ENCODE measurements at places on chromosomes 4 and X. TPM values are rescaled to one million over a fixed set of nuclear protein-coding genes. Genes with fewer than 3 reads are reported as not detected.
A peak's percentile ranks its signal among the peaks of the same experiment; 100 is the strongest.

TMPRSS11B gene
- total RNA-seq, result not detected

- no peak overlapping the region for H3K4me3 ChIP-seq
- DNase-seq, result no peak
- no peaks in the 10 kb centered on the region for H3K27me3 ChIP-seq
- no peaks in the 10 kb centered on the region for H3K4me1 ChIP-seq
- no peaks in the 10 kb centered on the region for H3K36me3 ChIP-seq
- no peak overlapping the region for H3K27ac ChIP-seq
Observed at GRCh38 chrX:56554870-56555269, 8.6 kb upstream of the UBQLN2 start.

DNA sequence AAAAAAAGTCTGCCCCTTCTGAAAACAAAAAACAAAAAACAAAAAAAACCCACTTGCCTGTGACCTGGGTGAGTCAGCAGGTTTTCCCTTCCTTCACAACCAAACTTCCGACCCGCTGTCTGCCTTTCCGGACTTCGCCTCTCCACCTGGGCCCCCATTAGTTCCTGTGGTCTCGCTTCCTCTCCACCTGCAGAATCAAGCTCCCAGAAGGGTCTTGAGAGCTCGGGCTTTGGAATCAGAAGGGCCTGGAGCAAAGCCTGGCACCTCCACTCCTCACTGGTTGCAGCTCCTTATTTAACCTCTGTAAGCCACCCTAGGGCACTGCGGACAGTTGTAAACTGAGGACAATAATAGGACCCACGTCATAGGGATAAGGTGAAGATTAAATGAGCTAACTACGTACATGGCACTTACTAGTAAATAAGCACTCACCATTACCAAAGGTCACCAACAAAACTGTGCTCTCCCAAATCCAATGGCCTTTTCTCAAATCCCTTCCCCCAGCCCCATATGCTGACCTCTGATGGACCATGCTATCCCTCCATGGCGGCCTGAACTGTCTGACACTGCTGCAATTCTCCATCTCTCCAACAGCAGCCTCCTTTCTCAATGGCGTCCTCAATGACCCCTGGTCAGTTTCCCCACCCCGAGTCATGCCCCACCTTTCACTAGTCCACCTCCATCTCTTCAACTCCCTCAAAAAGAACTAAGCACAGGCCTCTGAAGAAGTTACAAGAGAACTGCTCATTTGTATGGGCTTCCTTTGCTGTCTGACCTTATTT, 64.2 kb downstream of the IRF2 start:
- H3K4me3 ChIP-seq, result no peak overlapping the region
- DNase-seq, result no peak
- H3K36me3 ChIP-seq, result peaks cover 9% of the 10 kb centered on the region
- H3K27me3 ChIP-seq, result no peaks in the 10 kb centered on the region
- peaks cover 10% of the 10 kb centered on the region for H3K4me1 ChIP-seq
- no peak overlapping the region for H3K27ac ChIP-seq

BMP3 gene
- total RNA-seq, result 3.3 TPM

- DNase-seq, result peak; percentile 37
- H3K4me1 ChIP-seq, result no peaks in the 10 kb centered on the region
- H3K36me3 ChIP-seq, result no peaks in the 10 kb centered on the region
- no peaks in the 10 kb centered on the region for H3K27me3 ChIP-seq
Observed at GRCh38 chrX:39491548-39492297, 606.0 kb downstream of the BCOR start.

- no peak overlapping the region for H3K4me3 ChIP-seq
- no peaks in the 10 kb centered on the region for H3K36me3 ChIP-seq
- peak overlapping the region; percentile 22 for H3K27ac ChIP-seq
- H3K27me3 ChIP-seq, result no peaks in the 10 kb centered on the region
- no peaks in the 10 kb centered on the region for H3K4me1 ChIP-seq
Observed at GRCh38 chr4:107896158-107896645, 35.1 kb upstream of the CYP2U1 start.

GRCh38 chrX:11787564-11787963, 29.5 kb downstream of the MSL3 start:
- DNase-seq, result peak; percentile 58
- no peaks in the 10 kb centered on the region for H3K27me3 ChIP-seq
- H3K4me1 ChIP-seq, result no peaks in the 10 kb centered on the region
- H3K27ac ChIP-seq, result no peak overlapping the region
- no peak overlapping the region for H3K4me3 ChIP-seq
- H3K36me3 ChIP-seq, result no peaks in the 10 kb centered on the region

DNA sequence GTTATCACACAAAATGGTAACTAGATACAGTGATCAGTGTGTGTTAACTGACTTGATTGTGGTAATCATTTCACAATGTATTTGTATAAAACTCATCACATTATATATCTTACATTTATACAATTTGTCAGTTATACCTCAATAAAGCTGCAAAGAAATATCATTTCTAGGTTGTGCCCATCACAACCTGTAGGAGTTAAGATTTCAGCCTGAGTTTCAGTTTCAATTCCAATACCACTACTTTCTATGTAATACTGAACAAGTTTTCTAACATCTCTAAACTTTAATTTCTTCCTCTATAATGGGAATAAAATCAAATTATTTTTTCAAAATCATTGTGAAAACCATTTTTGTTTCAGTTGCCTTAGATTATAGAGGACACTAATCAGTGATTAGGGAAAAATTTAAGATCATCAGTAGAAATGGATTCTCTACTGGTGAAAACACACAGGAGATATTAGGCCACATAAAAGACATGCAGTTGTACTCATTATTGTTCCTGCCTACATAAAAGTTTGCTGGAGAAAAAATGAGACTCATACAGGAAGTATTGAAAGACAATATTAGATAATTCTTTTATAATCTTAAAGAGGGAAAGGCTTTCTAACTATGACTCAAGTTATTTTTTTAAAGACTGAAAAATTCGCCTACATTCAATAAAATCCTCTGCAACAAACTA, 18.4 kb upstream of the TBC1D1 start:
- H3K36me3 ChIP-seq, result no peaks in the 10 kb centered on the region

CDKL2 gene
- 1.1 TPM for total RNA-seq

RENBP gene
- total RNA-seq, result 3.3 TPM

MAGEC2 gene
- total RNA-seq, result 0.17 TPM

- peak within 1 kb of the TSS; percentile 48 for H3K4me3 ChIP-seq
- H3K4me1 ChIP-seq, result peaks cover 8% of the 10 kb centered on the region
- H3K27me3 ChIP-seq, result peaks cover 7% of the 10 kb centered on the region
- peak; percentile 80 for DNase-seq
- peak within 1 kb of the TSS; percentile 74 for H3K27ac ChIP-seq
- no peaks in the 10 kb centered on the region for H3K36me3 ChIP-seq
Observed at GRCh38 chrX:118974088-118974907, at the start of gene LONRF3. LONRF3 (plus strand) TSS chrX:118974618; CDS start chrX:118974781, 163 bp downstream.

DNA sequence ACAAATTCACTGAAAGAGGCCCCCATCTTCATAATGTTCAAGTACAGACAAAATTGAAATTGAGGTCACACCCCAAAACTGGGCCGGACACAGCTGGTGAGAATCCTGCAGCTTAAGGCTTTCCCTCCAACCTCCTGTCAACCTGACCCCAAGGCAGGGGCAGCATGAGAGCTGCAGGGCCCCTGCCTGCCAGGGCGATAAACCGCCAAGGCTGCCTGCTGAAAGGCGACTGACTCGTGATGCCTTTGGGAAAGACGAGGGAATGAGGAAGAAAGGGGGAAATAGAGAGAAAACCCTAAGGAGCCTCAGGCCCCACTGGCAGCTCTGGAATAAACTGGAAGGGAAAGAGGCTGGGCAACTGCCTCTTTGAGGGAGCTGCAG, 7.3 kb upstream of the IRAK1 start:
- no peak for DNase-seq
- H3K4me3 ChIP-seq, result no peak overlapping the region
- H3K4me1 ChIP-seq, result no peaks in the 10 kb centered on the region
- H3K27ac ChIP-seq, result no peak overlapping the region

DNA sequence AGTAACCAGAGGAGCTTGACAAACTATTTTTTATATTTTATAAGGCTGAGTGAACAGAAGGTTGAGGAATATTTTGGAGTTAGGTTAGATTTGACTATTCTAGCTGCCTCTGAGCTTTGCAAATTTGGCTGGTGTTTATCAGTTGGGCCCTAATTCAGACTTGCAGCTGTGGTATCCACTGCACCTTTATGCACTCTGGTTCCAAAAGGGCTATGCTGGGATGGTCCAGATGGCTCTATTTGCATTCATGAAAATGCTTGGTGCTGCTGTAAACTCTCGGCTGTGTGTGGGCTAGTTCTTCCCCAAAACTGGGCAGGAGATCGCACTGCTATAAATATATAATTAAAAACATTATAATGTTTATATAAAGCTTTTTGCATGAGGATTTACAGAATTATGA, 106.3 kb downstream of the REPS2 start:
- H3K36me3 ChIP-seq, result no peaks in the 10 kb centered on the region
- no peak overlapping the region for H3K27ac ChIP-seq
- no peak overlapping the region for H3K4me3 ChIP-seq
- peaks cover 3% of the 10 kb centered on the region for H3K27me3 ChIP-seq
- H3K4me1 ChIP-seq, result no peaks in the 10 kb centered on the region
- no peak for DNase-seq

- H3K4me3 ChIP-seq, result no peak overlapping the region
- H3K27me3 ChIP-seq, result no peaks in the 10 kb centered on the region
- H3K27ac ChIP-seq, result no peak overlapping the region
- H3K36me3 ChIP-seq, result no peaks in the 10 kb centered on the region
Observed at GRCh38 chrX:101410461-101410860, 2.4 kb downstream of the HNRNPH2 start.

Measured in colonic mucosa (tissue), 4 donors.